Caudate nucleus (tissue), 63 donors: ENCODE measurements at places on chromosomes 5 and 9.

DNA sequence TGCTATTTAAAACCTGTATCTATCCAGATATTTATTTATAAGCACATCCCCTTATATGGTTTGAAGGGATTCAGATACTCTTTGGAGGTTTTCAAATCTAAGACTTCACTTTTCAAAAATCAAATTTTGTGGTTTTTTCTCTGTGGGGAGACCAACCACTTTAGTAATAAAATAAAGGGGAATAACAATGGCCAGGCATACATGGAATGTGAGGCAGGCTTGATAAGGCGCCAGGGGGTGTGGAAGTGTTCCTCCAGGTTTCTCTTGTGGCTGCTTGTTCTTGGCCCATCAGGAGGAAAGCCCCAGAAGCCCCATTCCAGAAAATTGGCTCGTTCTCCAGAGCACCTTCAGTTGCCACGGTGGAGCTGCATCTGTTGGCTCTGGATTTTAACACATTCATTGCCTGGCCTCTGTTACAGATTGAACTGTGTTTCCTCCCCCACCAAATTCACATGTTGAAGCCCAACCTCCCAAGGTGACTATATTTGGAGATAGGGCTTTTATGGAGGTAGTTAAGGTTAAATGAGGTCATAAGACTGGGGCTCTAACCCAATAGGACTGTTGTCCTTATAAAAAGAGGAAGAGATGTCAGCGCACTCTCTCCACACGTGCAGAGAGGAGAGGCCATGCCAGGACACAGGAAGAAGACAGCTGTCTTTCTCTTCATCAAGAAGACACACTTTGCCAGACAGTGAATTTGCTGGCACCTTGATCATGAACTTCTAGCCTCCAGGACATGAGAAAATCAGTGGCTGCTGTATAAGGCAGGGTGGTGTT lies 195.9 kb downstream of the TMEM38B start:
- DNase-seq: no peak

- DNase-seq: no peak
Observed at GRCh38 chr5:149961957-149962409, 1.4 kb downstream of the SLC26A2 start.

- no peak for DNase-seq
Observed at GRCh38 chr5:175778951-175779503, 92.4 kb upstream of the CPLX2 start.

GRCh38 chr5:40446910-40447309 lies 232.8 kb upstream of the PTGER4 start:
- no peak for DNase-seq

DNA sequence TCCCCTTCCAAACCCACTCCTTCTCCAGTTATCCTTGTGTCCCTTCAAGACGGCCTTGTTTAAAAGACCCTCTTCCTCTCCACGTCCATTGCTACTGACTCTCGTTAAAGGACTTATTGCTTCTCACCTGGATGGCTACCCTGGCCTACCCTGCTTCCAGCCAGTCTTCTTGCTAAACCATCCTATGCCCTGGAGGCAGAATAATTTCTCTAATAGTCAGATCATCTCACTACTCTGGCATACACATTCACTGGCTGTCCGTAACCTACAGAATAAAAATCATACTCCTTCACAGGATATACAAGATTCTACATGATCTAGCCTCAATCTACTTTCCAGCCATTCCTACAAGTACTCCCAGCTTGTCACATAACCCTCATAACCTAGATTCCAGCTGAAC lies 92.6 kb downstream of the TRPM6 start:
- no peak for DNase-seq

DNA sequence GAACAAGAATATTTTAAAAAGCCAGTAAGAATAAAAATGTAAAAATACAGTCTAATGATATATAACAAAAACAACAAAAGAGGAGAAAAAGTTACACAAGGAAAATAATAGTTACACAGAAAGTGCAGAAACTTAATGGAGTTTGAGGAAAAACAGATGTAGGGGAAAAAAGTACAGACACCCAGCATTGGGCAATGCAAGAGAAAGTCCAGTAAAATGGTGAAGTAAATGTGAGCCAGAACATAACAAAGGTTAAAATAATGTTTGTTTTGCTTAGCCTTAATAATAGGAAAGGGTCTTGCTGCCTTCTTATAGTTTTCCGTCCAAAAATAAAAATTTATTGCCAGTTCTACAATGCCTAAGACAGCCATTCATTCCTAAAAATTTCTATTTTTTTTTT lies 364.2 kb downstream of the NNT start:
- DNase-seq: no peak

DNA sequence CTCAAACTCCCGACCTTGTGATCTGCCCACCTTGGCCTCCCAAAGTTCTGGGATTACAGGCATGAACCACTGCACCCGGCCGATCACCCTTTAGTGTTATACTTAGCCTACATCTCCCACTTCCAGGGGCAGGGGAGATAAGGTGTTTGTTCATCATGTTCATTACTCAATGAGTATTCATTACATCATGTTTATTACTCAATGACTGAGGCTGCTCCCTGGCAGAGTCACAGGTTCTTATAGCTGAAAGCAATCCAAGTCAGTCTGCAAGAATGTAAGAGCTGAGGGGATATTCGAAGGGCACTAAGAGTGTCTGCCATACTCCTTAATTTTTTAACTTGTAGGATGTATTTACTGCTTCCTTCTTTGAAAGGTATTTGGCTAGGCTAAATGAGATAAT lies 214.2 kb downstream of the SPATA31D1 start:
- no peak for DNase-seq

DNA sequence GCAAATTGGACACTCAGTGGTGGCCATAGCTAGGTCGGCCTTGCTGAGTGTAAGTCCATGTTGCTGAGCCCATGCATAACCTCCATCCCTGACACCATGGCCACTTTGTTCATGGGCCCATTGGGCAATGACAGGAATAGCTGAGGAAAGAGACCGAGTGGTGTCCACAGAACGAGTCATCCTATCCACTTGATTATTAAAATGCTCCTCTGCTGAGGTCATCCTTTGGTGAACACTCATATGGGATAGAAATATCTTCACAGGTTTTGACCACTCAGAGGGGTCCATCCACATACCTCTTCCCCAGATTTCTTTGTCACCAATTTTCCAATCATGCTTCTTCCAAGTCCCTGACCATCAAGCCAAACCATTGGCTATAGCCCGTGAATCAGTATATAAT lies 63.6 kb downstream of the PPIC start:
- no peak for DNase-seq
